ENCODE measurements at places on chromosomes 2 and 18.

DNA sequence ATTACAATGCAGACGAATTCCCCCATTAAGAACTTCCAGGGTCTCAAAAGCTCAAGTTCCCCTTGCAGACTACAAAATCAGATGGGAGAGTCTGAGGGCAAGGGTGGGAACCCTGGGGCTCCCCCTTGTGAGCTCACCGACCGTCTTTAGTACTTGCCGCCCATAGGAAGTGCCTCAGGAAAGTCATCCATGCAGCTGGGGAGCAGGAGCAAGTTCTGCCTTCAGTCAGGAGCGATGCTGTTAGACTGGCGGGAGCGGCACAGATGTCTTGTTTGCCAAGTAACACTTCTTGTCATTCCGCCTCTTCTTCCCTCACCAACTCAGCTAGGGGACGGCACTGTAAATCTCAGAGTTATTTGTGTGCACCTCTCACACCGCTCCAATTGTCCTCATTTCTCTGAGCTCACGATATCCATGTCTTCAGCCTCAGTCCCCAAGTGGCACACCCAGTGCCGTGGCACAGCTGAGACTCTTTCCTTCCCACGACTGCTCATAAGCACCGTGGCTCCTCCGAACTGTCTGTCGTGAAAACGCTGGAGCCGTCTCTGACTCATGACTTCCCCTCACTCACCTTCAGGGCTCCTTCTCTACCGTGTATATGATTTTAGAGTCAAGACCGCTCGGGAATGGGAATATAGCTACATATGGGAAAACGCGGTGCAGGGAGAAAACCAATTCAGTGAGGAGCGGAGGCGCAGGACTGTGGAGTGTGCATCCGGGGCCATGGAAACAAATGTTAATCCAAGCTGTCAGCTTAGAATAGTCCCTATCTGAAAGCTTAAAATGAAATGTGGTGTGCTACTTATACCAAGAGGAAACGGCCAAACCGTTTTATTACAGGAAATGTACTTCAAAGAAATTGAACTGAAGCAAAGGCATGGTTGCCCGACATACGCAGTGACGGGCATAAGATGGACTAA, 34.0 kb downstream of the UXS1 start:
- no peak for DNase-seq

GRCh38 chr18:77090546-77091174, 41.9 kb downstream of the MBP start:
- no peak for DNase-seq

GRCh38 chr2:210544831-210545230, 11.6 kb upstream of the CPS1 start:
- DNase-seq, result no peak

DNA sequence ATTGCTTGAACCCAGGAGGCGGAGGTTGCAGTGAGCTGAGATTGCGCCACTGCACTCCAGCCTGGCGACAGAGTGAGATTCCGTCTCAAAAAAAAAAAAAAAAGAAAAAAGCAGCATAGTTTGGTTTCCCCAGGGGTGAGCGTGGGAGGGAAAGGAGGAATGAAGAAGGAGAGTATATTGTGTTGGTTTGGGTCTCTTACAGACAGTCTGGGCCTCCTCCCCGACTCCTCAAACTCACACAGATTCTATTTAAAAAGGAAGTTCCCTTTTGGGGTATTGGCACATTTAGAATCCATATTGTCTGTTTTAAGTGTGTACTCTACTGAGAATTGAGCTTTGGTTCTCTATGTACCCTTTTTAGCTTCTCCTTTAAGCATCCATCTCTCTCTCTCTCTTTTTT, 27.4 kb upstream of the SLC20A1 start:
- no peak for DNase-seq

GRCh38 chr2:165214093-165214492, 10.2 kb upstream of the SCN3A start:
- no peak for DNase-seq

- DNase-seq, result no peak
Measured at GRCh38 chr2:226601881-226602662, 197.5 kb downstream of the IRS1 start.

GRCh38 chr2:144517866-144518747, 1.8 kb downstream of the ZEB2 start:
- DNase-seq, result no peak

- DNase-seq, result no peak
Measured at GRCh38 chr2:175054340-175054739, 49.2 kb upstream of the CHN1 start.

GRCh38 chr18:35407871-35408481, 30.8 kb upstream of the ZNF396 start:
- DNase-seq, result peak; percentile 45

- no peak for DNase-seq
Measured at GRCh38 chr18:62572456-62572855, 49.6 kb downstream of the ZCCHC2 start.

DNA sequence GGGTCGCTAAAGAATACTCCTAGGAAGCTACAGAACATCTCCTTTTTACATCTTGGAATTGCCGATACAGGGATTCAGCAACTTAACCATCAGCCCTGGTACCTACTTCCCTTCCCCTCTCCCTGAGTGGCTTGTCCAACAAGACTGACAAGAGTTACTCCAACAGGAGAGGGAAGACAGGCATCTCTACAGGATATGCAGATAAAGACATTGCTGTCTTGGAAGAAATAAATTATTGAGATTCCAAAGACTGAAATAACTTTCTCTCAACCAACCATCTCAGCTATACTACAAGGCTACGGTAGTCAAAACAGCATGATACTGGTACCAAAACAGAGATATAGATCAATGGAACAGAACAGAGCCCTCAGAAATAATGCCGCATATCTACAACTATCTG, 87.2 kb downstream of the TRABD2A start:
- DNase-seq, result no peak

DNA sequence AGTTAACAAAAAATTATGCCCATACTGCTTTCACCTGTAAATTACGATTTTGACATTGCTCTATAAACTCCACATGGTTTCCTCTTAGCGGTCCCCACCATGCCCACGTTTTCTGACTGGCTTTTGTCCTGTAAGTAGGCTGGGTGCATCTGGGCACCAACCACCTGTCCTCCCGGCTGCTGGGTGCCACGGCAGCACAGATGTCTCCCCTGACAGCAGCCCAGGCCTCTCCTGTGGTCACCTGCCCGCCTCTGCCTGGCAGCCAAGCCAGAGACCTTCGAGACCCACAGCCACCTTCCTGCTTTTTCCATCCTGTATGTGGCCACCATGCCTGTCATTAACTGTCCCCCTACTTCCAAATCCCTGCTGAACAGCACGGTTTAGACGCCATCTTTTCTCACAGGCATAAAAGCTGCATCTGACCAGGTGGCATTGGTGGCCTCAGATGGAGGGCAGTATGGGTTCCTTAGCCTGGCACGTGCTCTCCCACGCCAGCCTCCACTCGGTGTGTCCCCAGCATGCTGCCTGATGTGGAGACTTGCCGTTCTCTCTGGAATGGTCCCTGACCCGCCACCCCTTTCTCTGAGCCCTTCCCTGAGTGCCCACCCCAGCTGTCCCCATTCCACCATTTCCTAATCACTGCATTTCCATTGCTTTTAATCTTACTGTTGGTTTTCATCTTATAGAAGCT, 18.9 kb downstream of the SNORC start:
- no peak for DNase-seq

DNA sequence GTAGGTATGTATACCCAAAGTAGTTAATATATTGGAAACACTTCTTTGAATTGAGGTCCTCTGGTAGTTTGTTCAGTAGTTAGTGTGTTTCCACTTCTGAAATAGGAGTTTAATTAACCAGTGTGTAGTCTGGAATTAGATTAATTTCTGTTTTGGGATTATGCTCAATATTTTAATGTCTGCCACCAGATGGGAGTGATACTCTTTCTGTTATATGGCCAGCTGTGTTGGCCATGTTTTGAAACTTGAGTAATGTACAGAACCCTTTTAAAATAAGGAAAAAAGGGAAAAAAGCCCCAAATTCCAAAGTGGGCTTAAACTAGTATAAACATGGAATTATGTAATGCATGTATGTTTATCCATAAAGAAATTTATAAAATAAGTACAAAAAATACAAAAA, 147.7 kb downstream of the CTNNA2 start:
- no peak for DNase-seq

DNA sequence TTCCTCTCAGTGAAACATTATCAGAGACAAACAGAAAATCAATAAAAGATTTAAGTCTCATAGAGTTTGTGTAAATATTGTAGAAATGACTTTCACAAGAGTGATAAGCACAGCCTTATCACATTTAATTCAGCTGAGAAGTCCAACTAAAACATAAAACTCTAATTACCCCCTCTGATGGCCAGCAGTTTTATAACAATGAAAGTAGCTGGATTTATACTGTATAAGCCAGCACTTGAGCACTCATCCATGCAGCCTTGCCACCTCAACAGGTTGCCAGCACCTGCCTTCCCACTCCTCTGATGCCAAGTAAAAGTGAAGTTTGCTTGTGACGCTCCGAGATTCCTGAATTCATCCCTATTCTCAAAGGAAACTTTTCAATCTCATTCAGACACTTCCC, 103.0 kb upstream of the STK39 start:
- DNase-seq, result no peak

DNA sequence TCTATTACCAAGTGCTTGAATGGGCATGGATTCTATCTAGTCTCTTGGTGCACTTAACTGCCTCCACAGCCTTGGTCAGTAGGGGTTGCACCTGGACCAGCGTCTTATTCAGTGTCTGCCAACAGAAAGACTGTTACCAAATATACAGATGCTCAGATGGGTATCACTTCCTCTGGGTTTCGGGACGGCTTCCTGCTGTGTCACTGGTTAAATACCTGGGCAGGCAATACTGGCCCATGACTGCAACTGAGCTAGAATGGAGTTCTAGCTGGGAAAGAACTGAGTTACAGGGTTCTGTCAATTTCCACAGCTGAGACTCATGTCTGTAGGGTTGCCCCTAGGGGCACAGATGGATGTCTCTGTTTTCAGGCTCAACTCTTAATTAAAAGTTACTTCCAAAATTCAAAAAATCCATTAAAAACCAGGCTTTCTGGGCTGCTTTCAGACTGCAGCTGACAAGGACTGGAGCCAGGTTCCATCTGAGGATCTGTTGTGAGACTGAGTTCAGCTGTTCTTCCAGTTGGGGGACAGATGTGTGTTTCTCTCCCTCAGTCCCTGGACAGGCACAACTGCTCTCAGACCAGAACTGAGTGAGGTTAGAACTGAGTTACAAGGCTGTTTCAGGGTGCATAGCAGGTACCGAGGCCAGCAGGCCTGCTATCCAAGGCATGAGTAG, 789.6 kb upstream of the SLC8A1 start:
- DNase-seq, result no peak

Data from D721Med (cell line).